ENCODE measurements at places on chromosomes 5 and 9. TPM values are rescaled to one million over a fixed set of nuclear protein-coding genes. Genes with fewer than 3 reads are reported as not detected.
A peak's percentile ranks its signal among the peaks of the same experiment; 100 is the strongest.

DNA sequence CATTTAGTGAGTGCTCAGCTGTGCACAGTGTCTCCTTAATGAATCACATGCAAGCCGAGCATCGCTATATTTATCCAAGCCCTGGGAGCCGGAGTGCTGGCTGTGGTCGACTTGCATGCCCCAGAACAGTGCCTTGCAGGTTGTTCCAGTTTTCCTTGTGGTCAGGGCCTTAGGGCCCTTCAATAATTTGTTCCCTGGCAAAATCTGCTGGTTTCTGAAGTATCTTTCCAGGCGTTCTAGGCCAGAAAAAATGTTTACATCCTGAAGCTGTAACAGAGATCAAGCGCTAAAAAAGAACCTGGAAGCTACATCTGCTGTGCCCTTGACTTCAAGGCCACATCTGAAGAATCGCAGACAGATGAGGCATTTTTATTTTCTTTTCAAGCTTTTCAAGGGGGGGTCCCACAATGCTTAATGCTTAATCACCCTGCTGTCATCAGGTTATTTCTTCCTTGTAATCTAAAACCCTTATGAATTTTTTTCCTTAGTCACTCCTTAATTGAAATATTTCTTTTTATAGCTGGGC, 105.8 kb downstream of the DOCK2 start:
- no peak for DNase-seq

GRCh38 chr9:77944556-77945243, 86.9 kb downstream of the GNAQ start:
- DNase-seq: no peak

- no peak for DNase-seq
Measured at GRCh38 chr5:168939156-168939800, 360.1 kb upstream of the PANK3 start.

DNA sequence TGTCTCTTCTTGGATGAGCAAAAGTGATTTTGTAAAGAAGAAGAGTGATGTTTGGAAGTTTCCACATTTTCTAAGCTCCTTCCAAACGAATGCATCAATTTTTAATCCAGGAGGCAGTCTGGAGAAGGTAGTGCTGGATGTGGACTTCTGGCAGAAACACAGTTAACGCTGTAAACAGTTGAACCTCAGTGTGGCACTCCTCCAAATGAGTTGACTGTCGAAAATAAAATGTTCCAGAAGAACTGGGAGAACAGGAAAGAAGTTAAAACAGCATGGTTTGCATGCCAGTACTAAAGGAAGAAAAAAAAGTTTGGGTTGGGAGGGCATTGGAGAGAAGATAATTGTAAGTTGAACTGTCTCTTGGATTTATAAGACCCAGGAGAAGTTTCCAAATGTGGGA, 6.5 kb downstream of the ZNF462 start:
- DNase-seq: no peak

DNA sequence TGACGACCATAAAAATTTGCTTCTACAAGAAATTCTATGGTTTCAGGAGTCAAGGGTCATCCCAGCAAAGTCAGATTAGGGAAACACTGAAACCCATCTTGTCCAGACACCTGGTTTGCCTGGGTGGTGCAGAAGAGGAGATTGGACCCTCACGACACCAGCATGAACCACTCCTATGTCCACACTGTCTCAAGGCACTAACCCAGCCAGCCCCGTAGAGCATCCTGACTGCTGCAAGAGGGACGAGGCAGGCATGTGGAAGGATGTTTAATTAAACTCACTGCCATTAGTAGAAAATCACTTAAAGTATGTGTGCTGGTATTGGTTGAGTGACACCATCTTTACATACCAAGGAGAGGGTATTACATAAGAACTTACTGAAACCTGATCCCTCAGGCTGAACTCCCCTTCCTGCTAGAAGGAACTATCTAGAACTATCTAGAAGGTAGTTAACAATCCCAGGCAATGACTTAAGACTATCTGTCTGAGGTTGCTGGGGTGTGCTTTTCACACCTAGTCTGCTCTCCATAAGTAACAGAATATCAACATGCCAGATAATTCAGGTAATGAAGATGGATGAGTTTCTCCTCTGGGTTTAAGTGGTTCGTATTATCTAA, 93.6 kb downstream of the SEMA6A start:
- DNase-seq: no peak

DNA sequence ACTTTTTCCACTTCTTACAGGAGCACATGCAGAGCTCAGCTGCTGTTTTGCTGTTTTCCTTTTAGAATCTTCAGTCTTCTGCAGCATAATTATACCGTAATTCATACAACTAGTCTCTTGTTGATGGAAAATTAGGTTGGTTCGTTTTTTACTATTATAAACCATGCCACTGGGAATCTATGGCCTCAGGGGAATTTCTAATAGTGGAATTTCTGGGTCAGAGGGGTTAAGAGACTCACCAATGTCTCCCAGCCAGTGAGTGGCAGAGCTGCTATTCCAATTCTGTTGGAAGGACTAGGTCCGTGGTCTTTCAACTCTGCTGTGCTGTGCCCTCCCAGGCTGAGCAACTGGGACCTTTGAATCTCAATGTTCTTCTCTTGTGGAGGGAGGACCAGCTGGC, 282.5 kb downstream of the ZSWIM6 start:
- DNase-seq: no peak

GRCh38 chr5:140550147-140551079, 3.0 kb downstream of the EIF4EBP3 start:
- no peak for DNase-seq

- DNase-seq: no peak
Measured at GRCh38 chr9:127014910-127015540, 100.4 kb downstream of the RALGPS1 start.

DNA sequence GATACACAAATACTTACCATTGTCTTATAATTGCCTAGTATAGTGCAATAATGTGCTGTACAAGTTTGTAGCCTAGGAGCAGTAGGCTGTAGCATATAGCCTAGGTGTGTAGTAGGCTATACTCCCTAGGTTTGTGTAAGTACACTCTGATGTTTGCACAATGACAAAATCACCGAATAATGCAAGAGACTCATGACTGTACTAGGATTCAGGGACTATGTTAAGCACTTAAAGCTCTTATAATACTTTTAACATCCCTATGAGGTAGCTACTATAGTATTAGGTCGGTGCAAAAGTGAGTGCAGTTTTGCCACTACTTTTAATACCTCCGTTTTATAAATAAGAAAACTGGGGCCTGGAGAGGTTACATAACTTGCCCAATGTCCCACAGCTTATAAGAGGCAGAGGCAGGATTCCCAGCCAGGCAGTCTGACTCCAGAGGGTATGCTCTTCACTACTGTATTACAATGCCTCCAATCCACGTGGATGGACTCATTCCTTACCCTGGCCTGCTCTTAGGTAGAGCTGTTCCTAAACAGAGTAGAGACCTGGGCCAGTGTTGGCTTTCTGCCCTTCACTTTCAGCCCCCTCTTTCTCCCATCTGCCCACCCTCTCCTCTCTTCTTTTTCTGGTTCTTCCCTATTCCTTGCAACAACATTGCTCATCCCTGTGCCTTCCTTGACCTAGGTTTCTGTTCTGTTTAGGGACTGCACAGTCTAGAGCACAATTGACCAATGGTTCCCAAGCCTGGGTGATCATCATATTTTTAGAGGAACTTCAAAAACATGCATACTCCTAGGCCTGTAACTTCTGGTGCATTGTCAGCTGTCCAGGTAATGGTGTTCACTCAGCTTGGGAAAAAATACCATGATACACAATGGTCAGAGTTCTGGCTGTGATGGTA, 114.0 kb downstream of the CARTPT start:
- DNase-seq: no peak

GRCh38 chr9:121466142-121466541, 33.5 kb downstream of the GGTA1 start:
- no peak for DNase-seq

GRCh38 chr9:136339173-136339957, 12.0 kb downstream of the GPSM1 start:
- peak; percentile 79 for DNase-seq

DNA sequence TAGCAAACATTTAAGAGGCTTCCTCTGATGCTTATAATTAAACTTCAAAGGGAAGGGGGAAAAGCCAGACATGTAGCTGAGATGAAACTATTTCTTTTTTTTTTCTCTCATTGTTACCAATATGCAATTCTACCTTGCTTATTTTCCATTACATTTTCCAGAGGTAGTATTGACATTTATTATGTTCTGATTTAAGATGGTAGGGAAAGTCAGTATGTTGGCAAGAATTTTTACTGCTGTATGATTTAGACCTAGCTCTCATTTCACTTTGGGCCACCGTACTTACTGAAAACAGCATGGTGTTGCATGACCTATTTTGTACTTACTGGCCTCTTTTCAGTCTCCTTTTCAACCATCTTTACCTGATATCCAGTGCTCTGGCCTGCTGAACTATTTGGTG, 9.6 kb upstream of the SPINK6 start:
- DNase-seq: no peak

- no peak for DNase-seq
Measured at GRCh38 chr9:78010445-78010844, 21.2 kb downstream of the GNAQ start.

DNA sequence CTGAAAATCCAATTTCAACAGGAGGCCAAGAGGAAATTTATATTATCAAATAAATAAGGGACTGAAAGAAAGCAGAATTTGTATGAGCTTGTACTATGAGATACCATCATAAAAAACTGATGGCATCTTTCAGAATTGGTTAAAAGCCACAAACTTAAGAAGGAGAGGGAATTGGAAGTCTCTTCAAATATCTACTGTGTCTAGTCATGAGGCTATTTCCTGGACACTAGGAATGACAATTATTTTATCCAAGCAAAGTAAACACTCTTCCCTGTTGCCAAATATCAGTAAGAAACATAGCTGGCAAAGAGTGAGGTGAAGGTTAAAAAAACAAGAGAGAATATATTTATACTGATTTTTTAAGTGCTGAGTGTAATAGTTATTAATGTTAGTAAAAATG, 101.5 kb upstream of the ARRDC3 start:
- no peak for DNase-seq

DNA sequence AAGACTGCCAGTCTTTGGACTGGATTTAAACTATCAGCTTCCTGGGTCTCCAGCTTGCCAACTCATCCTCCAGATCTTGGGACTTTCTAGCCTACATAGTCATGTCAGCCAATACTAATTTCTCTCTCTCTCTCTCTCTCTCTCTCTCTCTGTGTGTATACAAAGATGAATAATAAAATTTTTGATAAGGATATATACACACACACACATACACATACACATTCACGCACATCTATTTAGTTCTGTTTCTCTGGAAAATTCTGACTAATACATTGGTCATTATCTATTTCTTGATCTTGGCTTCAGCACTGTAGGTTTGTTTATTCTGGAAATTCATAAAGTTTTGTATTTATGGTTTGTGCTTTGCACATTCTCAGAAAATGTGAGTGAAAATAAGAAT, 1606.2 kb upstream of the NUDT12 start:
- DNase-seq: no peak

NACC2 gene
- total RNA-seq: 3.7 TPM

FBLL1 gene
- 64.8 TPM for total RNA-seq

GPRIN1 gene
- 101 TPM for total RNA-seq

ALDH1A1 gene
- 1.2 TPM for total RNA-seq

SLC6A3 gene
- total RNA-seq: not detected

PPP3R2 gene
- 0.41 TPM for total RNA-seq
